ENCODE measurements at places on chromosomes 2 and 18.

GRCh38 chr2:221254299-221254698 is 317.8 kb downstream of the EPHA4 start:
- DNase-seq, result no peak

- DNase-seq, result no peak
Observed at GRCh38 chr2:61255580-61256437, 93.8 kb downstream of the C2orf74 start.

DNA sequence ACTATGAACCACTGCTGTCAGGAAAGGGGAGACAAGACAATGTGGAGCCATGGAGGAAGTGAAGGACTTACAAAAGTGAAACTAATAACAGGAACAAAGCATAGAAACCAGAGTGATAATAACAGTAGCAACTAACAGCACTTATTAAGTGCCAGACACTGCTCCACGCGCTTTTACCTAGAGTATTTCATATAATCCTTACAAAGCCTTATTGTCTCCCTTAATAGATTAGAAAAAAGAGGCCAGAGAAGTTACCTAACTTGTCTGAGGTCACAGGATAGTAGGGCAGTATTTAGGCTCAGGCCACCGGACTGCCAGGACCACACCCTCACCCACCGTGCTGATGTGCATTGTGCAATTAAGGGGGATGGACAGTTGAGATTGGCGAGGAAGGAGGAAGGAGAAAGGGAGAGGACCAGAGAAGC is 98.6 kb upstream of the NFU1 start:
- DNase-seq, result no peak

- no peak for DNase-seq
Observed at GRCh38 chr2:58378152-58378551, 137.0 kb upstream of the FANCL start.

DNA sequence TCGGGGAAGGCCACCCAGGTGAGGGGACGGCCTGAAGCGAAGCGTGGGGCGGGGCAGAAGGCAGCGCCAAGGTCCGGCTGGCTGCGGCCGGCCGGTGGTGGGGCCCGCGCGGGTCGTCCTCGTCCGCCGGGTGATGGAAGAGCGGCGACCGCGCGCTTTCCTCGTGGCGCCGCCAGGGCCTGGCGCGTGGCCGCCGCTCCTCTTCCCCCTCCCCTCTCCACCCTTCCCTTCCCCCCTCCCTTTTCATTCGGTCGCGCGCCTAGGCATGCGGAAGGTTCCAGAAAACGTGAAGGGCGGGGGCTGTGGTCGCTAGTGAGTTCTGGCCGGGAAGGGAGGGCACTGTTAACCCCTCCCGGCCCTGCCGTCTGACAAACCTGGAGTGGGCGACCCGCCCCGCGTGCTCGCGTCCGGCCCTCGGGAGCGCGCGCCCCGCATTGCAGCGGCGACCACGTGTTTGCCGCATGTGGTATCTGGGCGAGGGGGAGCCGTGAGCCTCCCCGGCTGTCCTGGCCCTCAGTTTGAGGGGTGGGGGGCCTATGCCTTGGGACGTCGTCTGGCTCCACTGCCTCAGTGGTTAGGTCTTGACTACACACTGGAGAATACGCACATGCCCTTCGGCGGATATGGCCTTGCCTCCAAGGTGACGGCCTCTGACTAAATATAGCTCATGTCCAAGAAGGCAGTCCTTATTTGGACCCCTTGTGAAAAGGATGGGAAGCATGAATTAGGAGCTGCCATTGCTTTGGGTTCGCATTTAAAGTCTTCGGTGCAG is 579 bp downstream of the MAT2A start:
- peak; percentile 54 for DNase-seq

DNA sequence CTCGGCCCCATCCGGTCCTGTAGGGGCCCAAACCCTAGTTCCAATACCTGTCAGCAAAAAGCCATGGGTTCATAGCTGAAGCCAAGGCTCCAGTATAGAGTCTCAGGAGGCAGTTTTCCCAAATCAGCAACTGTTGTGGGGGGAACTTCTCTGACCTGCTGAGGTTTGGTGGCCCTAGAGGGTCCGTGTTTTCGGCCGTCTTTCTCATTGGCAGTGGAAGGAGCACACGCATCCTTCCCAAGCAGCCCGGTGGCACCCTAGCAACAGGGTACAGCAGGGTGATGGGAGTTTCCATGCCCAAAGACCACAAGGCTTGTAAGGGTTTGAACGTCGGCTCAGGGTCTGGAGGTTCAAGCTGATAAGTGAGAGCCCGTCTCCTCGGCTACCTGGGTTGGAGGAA is 6.6 kb downstream of the FOSL2 start:
- no peak for DNase-seq

Data from stimulated activated CD4-positive, alpha-beta T cell treated with anti-CD3 and anti-CD28 coated beads, Interleukin-12 subunit alpha, Interleukin-12 subunit beta, amount 100 ng/mL, for 48 hours (primary cell).